ENCODE measurements at places on chromosomes 4 and X. TPM values are rescaled to one million over a fixed set of nuclear protein-coding genes. Genes with fewer than 3 reads are reported as not detected.
A peak's percentile ranks its signal among the peaks of the same experiment; 100 is the strongest.

FAM50A gene
- total RNA-seq, result 36.3 TPM

GCNA gene
- 0.97 TPM for total RNA-seq

SHROOM2 gene
- 11.8 TPM for total RNA-seq

MAP7D3 gene
- 17.0 TPM for total RNA-seq

OPRPN gene
- not detected for total RNA-seq

DNA sequence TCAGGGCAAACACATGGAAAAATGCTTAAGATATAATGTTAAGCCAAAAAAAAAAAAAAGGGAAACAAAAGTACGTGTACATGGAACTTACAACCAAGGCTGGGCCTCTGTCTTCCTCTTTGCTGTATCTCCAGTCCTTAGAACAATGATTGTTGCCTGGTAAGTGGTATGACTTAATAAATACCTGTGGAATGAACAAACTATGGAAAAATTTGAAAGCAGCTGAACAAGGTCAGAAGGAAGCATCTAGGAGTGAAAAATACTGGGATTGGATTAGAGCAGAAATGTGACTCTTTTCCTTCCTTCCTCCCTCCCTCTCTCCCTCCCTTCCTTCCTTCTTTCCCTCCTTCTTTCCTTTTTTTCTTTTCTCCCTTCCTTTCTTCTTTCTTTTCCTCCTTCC lies 54.2 kb upstream of the SMIM10 start:
- no peaks in the 10 kb centered on the region for H3K4me1 ChIP-seq
- H3K27me3 ChIP-seq, result no peaks in the 10 kb centered on the region
- H3K4me3 ChIP-seq, result no peak overlapping the region
- no peak for DNase-seq
- no peak overlapping the region for H3K27ac ChIP-seq
- H3K36me3 ChIP-seq, result no peaks in the 10 kb centered on the region

PRDM8 gene
- total RNA-seq, result 0.03 TPM

DNA sequence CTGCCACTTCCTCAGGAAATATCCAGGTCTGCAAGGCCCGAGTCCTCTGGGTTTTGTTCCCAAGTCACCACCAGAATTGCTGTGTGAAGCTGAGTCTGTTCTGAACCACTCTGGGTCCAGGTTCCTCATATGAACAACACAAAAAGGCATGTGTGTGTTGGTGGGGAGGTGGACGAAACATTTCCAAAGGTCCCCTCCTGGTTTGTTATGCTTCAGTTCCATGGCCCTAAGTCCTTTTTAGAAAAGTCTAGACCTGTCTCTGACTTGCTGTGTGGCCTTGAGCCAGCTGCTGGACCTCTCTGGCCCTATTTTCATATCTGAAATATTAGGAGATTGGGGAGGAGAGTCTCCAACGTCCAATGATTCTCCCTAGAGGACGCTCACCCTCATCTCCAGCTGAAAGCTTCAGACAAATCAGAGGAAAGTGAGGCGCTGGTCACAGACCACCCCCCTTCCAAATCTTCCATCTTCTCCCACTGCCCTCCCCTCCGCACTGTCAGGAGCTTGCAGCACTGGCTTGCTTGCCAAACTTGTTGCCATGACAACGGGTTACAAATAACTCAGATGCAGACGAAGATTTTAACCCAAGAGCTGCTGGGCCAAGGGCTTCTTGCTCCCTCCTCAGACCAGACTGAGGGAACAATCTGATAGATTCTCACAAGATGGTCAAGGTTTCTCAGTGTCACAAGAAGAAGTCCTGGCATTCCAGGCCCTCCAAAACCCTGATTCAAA lies 64.5 kb downstream of the SMC1A start:
- H3K27ac ChIP-seq, result no peak overlapping the region
- no peaks in the 10 kb centered on the region for H3K4me1 ChIP-seq
- no peak overlapping the region for H3K4me3 ChIP-seq
- H3K36me3 ChIP-seq, result no peaks in the 10 kb centered on the region
- peak; percentile 49 for DNase-seq

- H3K4me1 ChIP-seq, result no peaks in the 10 kb centered on the region
Observed at GRCh38 chrX:136067097-136067496, 80.2 kb upstream of the FHL1 start.

GRCh38 chr4:11039634-11040131 lies 355.1 kb upstream of the CLNK start:
- H3K27ac ChIP-seq, result no peak overlapping the region
- no peak for DNase-seq
- H3K36me3 ChIP-seq, result no peaks in the 10 kb centered on the region
- H3K4me1 ChIP-seq, result peaks cover 19% of the 10 kb centered on the region
- no peaks in the 10 kb centered on the region for H3K27me3 ChIP-seq

GRCh38 chrX:43862434-43862833 lies 19.8 kb downstream of the MAOB start:
- no peak overlapping the region for H3K27ac ChIP-seq
- no peak for DNase-seq
- no peaks in the 10 kb centered on the region for H3K4me1 ChIP-seq
- no peaks in the 10 kb centered on the region for H3K27me3 ChIP-seq

DNA sequence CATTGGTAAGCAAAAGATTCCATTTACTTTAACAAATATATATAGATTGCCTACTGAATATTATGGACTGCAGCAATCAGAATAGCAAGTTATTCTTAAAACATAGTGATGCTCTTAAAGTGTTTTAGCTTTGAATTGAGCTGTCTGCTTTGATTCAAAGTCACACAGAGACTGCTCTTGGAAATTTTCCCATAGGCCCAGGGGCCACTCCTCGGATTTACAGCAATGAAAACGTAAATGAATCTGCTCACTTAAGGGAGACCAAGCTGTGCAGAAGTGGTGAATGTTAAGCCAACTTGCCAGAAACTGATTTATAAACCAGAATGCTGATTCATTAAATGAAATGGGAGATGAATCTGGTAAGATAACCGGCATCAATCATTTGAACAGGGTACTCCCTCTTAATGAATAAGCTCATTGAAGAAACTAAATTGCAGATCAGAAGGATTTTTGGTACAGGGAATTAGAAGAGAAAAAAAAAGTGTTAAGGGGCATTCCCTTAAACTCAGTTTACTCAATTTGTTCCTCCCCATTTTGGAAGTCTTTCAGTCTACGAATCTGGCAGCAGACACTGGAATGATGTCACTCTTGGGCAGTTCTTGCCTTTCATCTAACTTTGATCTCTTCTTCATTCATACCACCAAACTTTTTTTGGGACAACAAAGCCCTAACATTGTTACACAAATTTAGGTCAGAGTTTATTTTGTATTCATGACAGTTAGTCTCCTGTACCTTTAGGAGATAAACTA lies 363.3 kb upstream of the MAGEB2 start:
- no peak overlapping the region for H3K4me3 ChIP-seq
- H3K27ac ChIP-seq, result no peak overlapping the region
- no peaks in the 10 kb centered on the region for H3K36me3 ChIP-seq
- DNase-seq, result no peak
- H3K4me1 ChIP-seq, result no peaks in the 10 kb centered on the region
- no peaks in the 10 kb centered on the region for H3K27me3 ChIP-seq

FGFR3 gene
- total RNA-seq, result 17.0 TPM

SULT1E1 gene
- not detected for total RNA-seq

DNA sequence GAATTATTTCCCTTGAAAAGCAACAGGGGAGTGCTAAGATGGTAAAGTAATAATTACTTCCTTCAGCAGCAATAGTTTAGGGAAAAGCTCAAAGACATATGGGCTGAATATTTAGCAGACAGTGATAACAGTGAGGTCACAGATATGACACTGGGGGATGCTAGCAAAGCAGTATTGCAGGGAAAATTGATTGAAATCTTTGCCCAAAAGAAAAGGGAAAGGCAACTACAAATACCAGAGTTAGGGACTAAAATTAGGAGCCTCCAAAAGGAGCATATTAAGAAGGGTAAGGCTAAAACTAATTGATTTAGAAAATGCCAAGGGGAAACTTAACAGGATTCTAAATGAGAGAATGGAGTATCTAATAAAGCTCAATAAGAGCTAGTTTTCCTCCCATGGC lies 1191.3 kb upstream of the TENM3 start:
- H3K4me3 ChIP-seq, result no peak overlapping the region
- DNase-seq, result no peak
- H3K4me1 ChIP-seq, result no peaks in the 10 kb centered on the region
- H3K27me3 ChIP-seq, result no peaks in the 10 kb centered on the region
- no peak overlapping the region for H3K27ac ChIP-seq

RGN gene
- total RNA-seq, result 0.92 TPM

DNA sequence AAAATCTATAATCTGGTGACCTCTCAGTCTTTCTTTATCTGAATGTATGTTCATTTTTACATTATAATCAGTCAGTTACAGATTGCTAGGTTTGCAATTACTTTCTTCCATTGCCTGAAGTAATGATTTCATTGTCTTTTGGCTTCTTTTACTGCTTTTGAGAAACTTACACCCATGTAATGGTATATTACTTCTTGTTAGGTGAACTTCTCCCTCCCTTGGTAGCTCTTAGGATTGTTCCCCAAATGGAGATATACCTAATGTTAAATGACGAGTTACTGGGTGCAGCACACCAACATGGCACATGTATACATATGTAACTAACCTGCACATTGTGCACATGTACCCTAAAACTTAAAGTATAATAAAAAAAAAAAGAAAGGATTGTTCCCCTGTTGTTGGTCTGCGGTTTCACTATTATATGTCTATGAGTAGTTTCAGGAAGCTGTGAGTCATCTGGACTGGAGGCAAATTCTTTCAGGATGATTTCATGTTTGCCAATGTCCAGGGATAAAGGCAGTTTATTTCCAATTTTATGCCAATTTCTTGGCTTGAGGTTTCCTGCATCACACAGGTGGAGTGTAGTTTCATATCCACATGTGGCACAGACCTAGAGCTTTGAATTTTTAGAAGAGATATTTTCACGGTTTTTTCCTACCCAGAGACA lies 21.8 kb downstream of the SPANXC start:
- H3K4me1 ChIP-seq, result no peaks in the 10 kb centered on the region
- H3K4me3 ChIP-seq, result no peak overlapping the region
- no peaks in the 10 kb centered on the region for H3K36me3 ChIP-seq
- H3K27me3 ChIP-seq, result no peaks in the 10 kb centered on the region

SLBP gene
- 119 TPM for total RNA-seq

- H3K4me3 ChIP-seq, result no peak overlapping the region
- H3K4me1 ChIP-seq, result no peaks in the 10 kb centered on the region
- no peak for DNase-seq
- no peaks in the 10 kb centered on the region for H3K36me3 ChIP-seq
Observed at GRCh38 chrX:7261672-7262332, 113.8 kb upstream of the PUDP start.

- H3K4me1 ChIP-seq, result no peaks in the 10 kb centered on the region
- H3K4me3 ChIP-seq, result no peak overlapping the region
- H3K27me3 ChIP-seq, result no peaks in the 10 kb centered on the region
Observed at GRCh38 chrX:107871136-107871535, 45.5 kb downstream of the MID2 start.

GRCh38 chr4:147299205-147299604 lies 181.7 kb upstream of the EDNRA start:
- H3K4me1 ChIP-seq, result no peaks in the 10 kb centered on the region
- H3K4me3 ChIP-seq, result no peak overlapping the region
- no peak overlapping the region for H3K27ac ChIP-seq
- DNase-seq, result no peak

GRCh38 chr4:79467246-79467932 lies 59.4 kb upstream of the GK2 start:
- peaks cover 31% of the 10 kb centered on the region for H3K4me1 ChIP-seq
- H3K36me3 ChIP-seq, result no peaks in the 10 kb centered on the region
- H3K27ac ChIP-seq, result peak overlapping the region; percentile 36
- H3K27me3 ChIP-seq, result no peaks in the 10 kb centered on the region

GRCh38 chr4:87058356-87059073 lies 123.7 kb downstream of the AFF1 start:
- H3K4me1 ChIP-seq, result peaks cover 66% of the 10 kb centered on the region
- H3K27ac ChIP-seq, result no peak overlapping the region
- DNase-seq, result peak; percentile 72
- peaks cover 4% of the 10 kb centered on the region for H3K36me3 ChIP-seq

- no peaks in the 10 kb centered on the region for H3K36me3 ChIP-seq
- H3K27ac ChIP-seq, result peak overlapping the region; percentile 82
- no peaks in the 10 kb centered on the region for H3K27me3 ChIP-seq
- H3K4me1 ChIP-seq, result peaks cover 85% of the 10 kb centered on the region
- peak; percentile 26 for DNase-seq
- no peak overlapping the region for H3K4me3 ChIP-seq
Observed at GRCh38 chrX:103779141-103779789, 2.6 kb downstream of the PLP1 start.

DNA sequence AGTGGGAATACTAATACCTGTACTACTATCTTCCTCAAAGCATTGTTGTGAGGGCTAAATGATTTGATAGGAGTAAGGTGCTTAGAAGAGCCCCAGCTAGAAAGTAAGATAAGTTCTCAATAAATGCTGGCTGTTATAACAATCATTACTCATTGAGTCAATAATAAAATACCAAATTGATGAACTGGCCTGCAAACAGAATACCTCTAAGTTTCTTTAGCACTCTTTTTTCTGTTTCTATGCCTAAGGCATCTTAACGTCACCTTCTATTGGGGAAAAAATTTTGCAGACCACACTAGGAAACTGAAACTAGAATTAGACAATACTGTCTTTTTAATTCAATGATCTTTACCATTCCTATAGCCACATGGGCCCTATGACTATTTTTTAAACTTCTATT lies 1.2 kb downstream of the CLTRN start:
- H3K4me1 ChIP-seq, result no peaks in the 10 kb centered on the region
- no peak for DNase-seq
- H3K27me3 ChIP-seq, result no peaks in the 10 kb centered on the region
- H3K27ac ChIP-seq, result no peak overlapping the region

LDB2 gene
- 24.3 TPM for total RNA-seq

TRMT2B gene
- total RNA-seq, result 11.5 TPM

DNA sequence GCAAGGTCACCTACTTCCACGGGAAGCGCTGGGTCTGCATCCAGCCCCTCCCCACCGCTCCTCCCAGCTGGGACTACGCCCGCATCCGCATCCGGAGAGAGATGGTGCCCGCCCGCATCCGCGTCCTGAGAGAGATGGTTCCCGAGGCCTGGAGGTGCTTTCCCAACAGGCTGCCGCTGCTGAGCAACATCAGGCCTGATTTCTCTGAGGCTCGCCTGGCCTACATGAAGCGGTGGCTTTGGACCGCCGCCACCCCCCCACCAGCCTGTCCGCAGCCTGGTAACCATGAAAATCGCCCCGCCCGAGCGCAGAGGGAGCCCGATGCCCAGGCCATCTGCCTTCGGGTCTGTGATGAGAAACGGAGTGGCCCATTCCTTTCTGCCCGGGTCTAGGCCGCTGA lies 18.1 kb downstream of the CLTRN start:
- no peaks in the 10 kb centered on the region for H3K27me3 ChIP-seq
- no peak overlapping the region for H3K4me3 ChIP-seq
- no peak overlapping the region for H3K27ac ChIP-seq
- H3K4me1 ChIP-seq, result no peaks in the 10 kb centered on the region
- no peaks in the 10 kb centered on the region for H3K36me3 ChIP-seq

WDFY3 gene
- total RNA-seq, result 48.6 TPM

- peaks cover 39% of the 10 kb centered on the region for H3K27me3 ChIP-seq
- DNase-seq, result no peak
- no peak overlapping the region for H3K27ac ChIP-seq
- H3K36me3 ChIP-seq, result no peaks in the 10 kb centered on the region
- no peaks in the 10 kb centered on the region for H3K4me1 ChIP-seq
Observed at GRCh38 chrX:151977923-151978322, 3.4 kb upstream of the GABRE start.
